Hematopoietic multipotent progenitor cell treated with erythropoietin and hydrocortisone succinate and interleukin-3 and kit ligand, for 4 days (in vitro differentiated cells): ENCODE measurements at places on chromosomes 16 and 17.

DNA sequence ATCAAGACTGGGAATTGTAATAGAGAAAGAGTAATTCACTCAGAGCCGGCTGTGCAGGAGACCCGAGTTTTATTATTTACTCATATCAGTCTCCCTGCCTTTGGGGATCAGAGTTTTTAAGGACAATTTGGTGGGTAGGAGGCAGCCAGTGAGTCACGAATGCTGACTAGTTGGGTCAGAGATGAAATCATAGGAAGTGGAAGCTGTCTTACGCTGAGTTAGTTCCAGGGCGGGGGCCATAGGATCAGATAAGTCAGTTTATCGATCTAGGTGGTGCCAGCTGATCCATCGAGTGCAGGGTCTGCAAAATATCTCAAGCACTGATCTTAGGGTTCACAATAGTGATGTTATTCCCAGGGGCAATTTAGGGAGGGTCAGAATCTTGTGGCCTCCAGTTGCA lies 20.2 kb upstream of the GUCY2D start:
- DNase-seq, result peak; percentile 55

DNA sequence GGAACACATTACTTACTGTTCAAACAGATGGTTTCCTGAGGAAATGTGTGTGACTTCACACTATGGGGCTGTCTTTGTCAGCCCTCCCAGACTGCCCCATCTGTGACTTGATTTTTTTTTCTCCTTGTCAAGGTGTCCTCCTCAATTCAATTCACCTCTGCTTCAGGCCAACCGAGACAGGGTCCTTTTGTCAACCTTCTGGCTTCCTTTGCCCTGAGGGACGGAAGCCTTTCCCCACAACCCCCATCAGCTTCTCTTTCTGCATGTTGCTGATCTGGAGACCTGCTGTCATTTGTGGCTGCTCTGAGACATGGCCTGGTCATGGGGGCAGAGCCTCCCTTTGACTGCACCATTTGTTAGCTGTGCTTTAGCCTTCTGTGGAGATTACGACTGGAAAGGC lies 21.3 kb upstream of the RGS9 start:
- DNase-seq, result peak; percentile 47

DNA sequence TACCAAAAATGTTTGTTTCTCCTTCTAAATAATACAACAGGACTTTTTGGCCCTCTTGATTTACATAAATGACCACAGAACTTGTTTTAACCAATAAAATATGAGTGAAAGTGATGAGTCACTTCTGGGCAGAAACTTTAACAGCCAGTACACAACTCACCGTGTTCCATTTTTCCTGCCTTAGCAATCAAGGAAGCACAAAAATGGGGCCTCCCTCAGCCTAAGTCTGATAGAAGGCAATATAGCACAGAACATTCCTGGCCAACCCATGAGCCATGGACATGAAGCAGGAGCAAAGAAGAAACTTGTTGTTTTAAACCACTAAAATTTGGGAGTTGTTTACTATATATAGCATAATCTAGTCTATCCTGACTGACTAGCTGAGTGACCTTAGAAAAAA lies 61.1 kb upstream of the MTMR4 start:
- peak; percentile 54 for DNase-seq

DNA sequence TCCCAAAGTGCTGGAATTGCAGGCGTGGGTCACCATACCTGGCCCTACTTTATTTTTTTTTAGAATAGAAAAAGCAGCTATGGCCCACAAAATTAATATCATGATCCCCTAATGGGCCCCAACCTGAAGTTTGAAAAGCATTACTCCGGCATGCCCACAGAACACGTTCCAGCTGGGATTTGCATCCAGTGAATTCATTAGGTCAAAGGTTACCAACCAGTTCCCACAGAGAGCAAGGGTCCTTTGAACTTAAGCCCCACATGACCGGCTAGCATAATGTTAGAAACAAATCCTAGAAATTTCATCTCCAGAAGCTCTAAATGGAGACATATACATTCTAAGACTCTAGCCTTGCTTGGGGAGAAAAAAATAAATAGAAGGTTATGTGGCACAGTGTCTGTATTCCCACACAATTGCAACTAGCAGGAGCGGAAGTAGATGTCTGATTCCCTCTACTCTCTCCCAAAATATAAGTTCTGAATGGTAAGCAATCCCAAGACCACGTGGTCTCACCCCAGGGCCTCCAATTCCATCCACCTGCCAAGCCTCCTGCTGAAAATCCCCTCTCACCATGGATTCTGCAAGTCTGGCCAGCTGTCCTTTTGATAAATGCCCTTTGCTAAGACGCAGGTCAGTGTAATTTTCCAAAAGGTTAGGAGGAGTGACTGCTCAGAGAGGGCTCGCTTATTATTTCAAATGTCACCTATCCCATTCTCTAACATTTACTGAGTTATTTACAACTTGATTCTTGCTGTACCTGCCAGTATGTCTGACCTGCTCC lies 395.8 kb downstream of the NPIPA8 start:
- DNase-seq, result no peak

DNA sequence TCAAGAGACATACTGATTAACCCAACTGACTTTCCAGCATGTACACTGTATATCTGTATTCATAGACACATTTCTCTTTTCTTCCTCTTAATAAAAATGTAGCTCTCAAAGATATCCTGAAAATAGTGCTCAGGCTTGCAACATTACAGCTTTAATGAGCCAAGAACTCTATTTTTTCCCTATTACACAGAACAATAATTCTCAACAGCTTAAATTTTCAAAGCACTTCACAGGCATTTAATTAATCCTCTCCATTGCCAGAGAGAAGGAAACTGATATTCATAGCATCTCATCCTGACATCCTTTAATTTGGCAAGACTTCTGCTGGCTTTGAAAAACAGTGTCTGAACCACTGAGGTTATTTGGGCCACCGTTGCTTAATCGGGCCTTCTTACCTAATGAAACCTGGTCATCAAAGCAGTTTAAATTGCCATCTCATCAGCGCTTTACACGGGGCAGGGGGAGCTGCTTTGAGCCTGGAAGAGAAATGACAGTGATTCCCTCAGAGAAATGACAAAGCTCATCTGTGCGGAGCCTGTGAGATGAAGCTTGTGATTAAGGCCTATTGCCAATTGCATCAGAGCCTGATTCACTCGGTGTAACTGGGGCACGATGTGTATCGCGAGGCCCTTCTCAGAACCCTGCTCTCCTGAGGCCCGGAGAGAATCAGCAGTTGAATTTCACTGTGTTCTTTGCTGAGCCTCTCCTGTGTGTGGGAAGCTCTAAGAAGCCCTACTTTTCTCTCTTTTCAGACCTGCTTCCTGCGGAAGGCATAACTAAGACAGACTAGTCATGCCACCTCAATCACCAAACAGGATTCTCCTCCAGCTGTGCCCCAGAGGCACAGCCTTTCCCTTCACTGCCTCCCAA lies 8.5 kb upstream of the SIAH1 start:
- peak; percentile 50 for DNase-seq

DNA sequence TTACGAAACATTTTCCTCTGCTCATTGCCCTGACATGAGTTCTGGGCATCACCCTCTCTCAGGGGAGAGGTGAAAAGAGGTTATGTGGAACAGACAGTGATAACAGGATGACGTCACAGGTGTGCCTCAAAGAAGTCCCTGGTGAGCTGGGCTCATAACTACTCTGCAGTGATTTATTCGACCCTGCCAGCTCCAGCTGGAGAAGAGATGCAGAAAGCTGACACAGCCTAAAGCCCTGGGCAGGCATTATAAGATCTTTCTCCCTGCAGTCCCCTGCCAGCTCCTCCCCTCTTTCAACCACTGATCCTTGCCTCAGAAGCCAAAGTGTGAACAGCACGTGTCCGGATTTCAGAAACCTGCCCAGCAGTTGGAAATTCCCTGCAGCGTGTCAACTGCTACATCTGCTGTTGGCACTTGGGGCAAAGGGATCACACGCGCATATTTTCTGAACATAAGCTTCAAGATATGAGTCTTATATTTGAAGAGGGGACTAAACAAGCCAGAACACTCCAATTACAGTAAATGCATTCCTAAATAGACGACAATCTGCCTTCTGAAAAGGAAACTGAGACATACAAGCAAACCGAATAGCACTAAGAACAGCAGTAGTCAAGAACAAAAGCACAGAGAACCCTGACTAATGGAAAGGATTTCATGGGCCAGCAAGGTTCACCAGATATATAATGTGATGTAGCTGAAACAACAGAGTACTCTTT lies 80.5 kb downstream of the SMG6 start:
- no peak for DNase-seq

DNA sequence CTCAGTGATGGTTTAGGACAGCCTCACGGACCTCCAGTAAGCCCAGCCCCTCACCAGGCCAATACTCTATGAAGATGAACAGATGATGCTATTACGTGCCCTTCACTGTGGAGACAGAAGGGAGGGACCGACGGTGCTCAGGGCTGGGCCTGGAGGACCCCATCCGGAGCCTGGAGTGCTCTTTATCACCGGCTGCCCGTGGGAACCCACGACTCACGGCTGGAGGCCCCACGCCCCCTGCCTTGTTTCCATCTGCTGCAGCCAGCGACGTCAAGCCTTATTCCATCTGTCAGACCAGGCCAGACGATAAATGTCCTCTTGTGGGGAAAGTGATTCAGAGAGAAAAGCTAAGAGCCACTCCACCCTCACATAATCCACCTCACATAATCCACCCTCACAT lies 4.0 kb upstream of the TIMM22 start:
- no peak for DNase-seq

- peak; percentile 74 for DNase-seq
Observed at GRCh38 chr16:11408216-11408615, 63.0 kb downstream of the RMI2 start.

- no peak for DNase-seq
Observed at GRCh38 chr17:17835415-17836249, 1.2 kb downstream of the SREBF1 start.

- no peak for DNase-seq
Observed at GRCh38 chr17:79466562-79467350, 144.1 kb downstream of the RBFOX3 start.

GRCh38 chr16:84617041-84617790 lies 662 bp downstream of the COTL1 start:
- DNase-seq, result no peak

DNA sequence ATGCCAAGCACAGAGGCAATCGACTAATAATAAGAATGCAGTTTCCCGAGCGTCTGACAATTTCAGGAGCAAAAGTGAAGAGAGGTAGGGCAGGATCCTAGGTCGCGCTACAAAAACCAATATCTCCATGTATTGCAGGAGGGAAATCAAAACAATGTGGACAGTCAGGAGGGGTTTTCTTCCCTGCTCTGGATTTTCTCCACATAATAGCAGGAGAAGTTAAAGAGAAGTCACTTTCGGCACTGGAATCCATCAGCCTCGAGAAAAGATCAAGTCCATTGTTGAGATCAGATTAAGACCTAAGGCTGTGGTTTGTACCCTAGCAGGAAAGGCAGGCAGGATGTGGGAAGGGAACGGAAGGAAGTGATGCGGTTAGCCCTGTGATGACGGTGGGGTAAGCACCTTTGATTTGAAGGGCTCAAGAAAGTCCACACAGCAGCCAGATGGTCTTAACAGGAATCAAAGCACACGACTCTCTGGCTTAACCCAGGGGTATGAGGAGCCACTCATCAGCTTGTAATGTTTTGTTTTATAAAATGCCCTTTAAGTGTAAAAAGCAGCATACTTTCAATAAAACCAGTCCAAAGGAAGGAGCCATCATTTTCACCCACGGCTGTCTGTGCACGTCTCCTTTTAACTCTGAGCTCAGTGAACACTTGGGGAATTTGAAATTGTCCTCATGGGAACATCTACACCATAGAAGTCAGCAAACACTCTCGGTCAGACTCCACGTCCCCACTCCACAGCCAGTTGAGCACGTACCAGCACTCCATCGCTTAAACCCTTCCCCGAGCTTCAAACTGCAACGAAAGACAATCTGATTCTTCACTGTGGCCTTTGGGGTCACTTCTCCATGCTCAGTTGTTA lies 15.8 kb upstream of the AKTIP start:
- peak; percentile 88 for DNase-seq

- DNase-seq, result no peak
Observed at GRCh38 chr17:51419476-51419875, 159.1 kb downstream of the UTP18 start.

DNA sequence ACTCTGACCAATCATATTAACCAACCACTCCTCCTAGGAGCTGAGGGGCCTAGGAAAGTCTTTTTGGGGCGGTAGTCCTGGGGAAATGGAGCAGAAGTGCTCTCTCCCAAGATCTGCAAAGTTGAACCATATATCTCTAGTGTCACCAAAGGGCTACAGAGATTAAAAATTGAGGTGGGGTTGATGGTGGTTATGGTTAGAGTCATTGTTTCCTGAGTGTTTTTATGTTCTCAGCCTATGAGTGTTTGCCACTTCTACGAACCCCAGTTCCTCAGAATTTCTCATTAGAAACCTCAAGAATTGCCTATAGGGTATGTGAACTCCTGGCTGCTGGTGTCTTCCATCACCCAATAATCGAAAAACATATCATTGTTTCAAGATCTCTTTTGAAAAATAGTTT lies 217.8 kb downstream of the CDRT15L2 start:
- DNase-seq, result no peak

- DNase-seq, result no peak
Observed at GRCh38 chr16:8500351-8500750, 90.0 kb downstream of the TMEM114 start.

GRCh38 chr17:2936771-2937321 lies 126.6 kb downstream of the OR1D5 start:
- no peak for DNase-seq

DNA sequence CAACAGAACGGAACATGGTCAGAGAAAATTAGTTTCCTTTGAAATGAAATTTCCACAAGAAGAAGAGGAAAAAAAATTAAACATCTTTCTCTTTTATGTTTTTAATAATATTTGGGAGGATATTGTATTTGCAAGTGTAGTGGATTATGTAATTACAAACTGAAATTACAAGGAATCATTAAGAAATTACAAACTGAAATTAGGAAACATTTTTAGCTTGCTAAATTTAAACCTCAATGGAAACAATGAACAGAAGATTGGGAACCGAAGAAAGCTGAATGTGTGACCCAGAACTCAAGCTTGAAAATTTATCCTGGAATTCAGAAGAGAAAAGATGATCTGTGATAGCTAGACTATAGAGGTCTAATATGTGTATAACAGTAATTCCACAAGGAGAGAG lies 4.4 kb upstream of the PIK3R5 start:
- no peak for DNase-seq

GRCh38 chr17:75011401-75012095 lies 922 bp upstream of the MRPL58 start:
- no peak for DNase-seq

DNA sequence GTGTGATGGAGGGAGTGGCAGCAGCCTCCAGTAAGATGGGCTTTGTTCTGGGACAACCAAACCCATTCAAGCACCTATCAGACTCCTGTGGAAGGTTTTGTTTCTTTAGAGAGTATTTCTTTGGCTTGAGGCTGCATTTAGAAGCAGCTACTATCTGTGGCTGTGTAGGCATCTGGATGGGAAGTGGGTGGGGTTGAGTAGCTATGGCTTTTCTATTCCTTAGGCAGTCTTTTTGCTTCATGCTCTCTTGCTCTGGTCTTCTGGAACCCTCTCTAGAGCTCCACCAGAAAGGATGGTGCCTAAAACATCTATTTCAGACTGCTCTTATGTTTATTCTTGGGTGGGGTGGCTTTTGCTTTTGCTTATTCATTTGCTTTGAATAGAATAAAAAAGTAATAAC lies 19.9 kb downstream of the TNRC6A start:
- DNase-seq, result peak; percentile 57

- DNase-seq, result peak; percentile 73
Observed at GRCh38 chr17:78131172-78132083, 857 bp downstream of the TMC8 start.

GRCh38 chr16:12206098-12206748 lies 229.7 kb downstream of the SNX29 start:
- DNase-seq, result peak; percentile 42
